ENCODE measurements at places on chromosomes 1 and 21.

DNA sequence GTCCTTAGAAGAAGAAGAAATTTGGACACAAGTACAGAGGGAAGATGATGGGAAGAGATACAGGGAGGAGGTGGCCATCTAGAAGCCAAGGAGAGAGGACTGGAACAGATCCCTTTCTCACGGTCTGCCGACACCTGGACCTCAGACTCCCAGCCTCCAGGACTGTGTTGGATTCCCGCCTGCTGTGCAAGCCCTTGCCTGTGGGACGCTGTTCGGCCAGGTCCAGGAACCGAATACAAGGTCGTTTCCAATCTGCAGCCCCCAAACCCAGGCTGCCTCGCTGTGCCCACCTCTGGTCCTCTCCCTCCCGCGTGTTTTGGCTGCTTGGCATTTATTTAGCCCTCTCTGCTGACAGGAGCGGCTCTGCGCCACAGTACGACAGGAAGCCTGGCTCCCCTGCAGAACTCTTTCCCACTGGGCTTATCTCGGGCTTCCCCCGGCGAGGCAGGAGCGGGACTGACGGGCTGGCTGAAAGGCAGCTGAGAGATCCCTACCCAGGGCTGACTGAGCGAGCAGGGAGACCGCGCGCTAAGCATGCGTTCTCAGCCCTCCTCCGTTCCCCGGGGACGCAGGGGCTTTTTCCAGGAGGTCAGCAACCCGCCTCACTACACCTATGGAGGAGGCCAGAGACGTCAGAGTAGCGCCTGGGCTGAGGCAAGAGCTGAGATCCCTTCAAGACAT, 238.4 kb downstream of the TNR start:
- DNase-seq = no peak

DNA sequence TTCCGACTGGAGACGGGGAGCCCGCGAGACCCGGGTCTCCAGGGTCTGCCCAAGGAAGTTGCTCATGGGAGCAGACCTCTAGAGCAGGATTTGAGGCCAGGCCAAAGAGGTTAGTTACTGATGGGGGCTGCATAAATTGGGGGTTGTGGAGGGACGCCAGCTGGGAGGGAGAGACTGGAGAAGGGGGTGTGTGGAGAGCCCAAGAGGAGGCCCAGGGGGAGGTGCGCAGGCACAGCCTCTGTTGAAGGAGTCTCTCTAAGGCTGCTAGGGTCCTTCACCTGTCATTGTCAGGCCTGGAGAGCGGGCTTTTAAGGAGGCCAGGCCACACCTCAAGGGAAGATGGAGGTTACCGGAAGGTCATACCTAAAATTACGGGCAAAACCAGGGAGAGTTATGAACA, 363 bp downstream of the PLA2G5 start:
- no peak for DNase-seq

DNA sequence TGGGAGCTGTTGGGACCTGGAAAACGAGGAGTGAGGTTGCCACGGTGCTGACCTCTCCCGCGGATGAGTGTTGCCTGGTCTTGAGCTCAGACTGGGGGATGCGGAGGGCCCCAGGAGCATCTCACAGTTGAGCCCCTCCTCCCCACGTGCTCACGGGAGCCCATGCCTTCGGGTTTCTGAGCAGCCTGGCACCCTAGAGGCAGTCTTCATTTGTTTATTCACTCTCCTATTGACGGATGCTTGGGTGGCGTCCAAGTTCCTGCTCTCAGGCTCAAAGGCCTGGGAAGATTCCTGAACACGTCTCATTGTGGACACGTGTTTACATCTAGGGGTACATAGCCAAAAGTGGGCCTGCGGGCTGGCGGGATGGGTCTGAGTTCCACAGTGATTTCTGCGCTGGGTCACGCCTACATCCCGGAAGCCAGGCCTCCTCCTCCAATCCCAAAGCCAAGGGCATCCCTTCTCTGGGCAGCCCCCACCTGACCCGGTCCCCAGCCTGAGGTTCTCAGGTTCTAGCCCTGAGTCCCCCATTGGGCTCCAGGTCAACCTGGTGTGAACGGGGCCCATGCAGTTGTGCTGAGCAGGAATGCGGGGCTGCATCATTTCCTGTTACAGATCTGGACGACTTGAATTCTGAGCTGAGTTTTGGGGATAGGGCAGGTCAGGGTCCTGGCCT, 14.7 kb downstream of the WNT3A start:
- DNase-seq = no peak

GRCh38 chr1:33853431-33853830, 10.4 kb upstream of the HMGB4 start:
- no peak for DNase-seq

DNA sequence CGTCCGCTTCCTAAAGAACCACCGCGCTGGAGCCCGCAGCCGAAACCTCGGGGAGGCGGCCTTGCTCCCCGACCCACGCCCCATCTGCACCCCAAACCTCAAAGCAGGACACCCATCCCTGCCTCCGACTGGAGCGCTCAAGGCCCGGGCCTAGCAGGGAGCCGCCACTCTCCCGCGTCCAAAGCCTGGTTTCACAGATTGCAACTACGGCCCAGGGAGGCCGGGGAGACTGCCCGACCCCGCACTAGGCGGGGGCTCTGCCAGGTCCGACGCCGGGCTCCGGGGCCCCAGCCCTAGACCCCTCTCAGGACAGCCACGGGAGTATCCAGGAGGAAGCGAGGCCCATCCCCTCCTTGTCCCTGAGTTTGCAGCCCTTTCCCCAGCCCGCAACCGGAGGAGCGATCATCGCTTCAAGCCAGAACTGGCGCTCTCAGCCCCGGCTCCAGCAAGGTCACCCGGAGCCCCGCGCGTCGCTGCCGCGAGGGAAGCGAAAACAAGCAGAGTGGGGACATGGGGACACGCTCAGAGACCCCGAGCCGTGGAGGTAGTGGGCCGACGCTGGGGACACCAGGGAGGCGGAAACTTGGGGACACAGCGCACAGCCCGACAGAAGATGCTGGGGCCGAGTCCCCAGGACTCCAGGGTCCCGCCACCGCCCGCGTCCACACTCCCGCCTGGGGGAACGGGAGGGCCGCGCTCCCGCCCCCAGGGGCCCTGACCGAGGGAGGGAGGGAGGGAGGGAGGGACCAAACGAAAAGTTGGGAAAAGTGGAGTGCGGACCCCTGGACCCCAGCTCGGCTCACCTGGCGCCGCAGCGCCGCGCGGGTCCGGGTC, 433 bp downstream of the TMEM200B start:
- no peak for DNase-seq

All from stimulated activated CD8-positive, alpha-beta memory T cell treated with anti-CD3 and anti-CD28 coated beads, Interleukin-2, amount 100 ng/mL, for 1 hour (primary cell).